ENCODE measurements at places on chromosomes 12 and 14. TPM values are rescaled to one million over a fixed set of nuclear protein-coding genes. Genes with fewer than 3 reads are reported as not detected.

Gene PHC1
- total RNA-seq, result 27.0 TPM

Gene TCTN2
- total RNA-seq, result 9.9 TPM

Gene CLEC2D
- 5.3 TPM for total RNA-seq

- no peaks in the 10 kb centered on the region for H3K27me3 ChIP-seq
- no peak overlapping the region for H3K4me3 ChIP-seq
- H3K27ac ChIP-seq, result peak overlapping the region; percentile 49
- H3K4me1 ChIP-seq, result peaks cover 45% of the 10 kb centered on the region
- peak; percentile 74 for DNase-seq
Measured at GRCh38 chr12:122123051-122123760, 44.6 kb downstream of the MLXIP start.

DNA sequence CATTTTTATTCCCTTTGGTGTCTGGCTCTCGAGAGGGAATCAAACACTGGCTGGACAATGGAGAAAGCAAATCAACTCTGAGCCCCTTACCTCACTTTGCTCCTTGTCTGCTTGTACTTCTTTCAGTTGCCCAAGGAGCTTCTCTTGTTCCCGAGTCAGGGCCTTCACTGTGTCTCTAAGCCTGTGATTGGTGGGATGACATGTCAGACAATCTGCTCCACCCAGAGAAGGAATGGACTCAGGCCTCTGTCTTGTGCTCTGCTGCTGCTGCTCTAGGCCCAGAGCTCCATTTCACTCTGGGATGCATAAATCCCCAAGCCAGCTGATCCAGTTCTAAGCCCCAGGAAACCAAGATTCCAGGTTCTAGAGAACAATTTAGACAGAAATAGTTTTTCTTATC, 7.6 kb downstream of the CALCOCO1 start:
- no peak overlapping the region for H3K27ac ChIP-seq
- no peaks in the 10 kb centered on the region for H3K4me1 ChIP-seq
- peaks cover 47% of the 10 kb centered on the region for H3K36me3 ChIP-seq
- no peak overlapping the region for H3K4me3 ChIP-seq

- no peaks in the 10 kb centered on the region for H3K27me3 ChIP-seq
- H3K36me3 ChIP-seq, result no peaks in the 10 kb centered on the region
- H3K4me3 ChIP-seq, result no peak overlapping the region
- H3K4me1 ChIP-seq, result no peaks in the 10 kb centered on the region
- no peak overlapping the region for H3K27ac ChIP-seq
- DNase-seq, result no peak
Measured at GRCh38 chr12:27319409-27319808, 13.2 kb upstream of the BMAL2 start.

DNA sequence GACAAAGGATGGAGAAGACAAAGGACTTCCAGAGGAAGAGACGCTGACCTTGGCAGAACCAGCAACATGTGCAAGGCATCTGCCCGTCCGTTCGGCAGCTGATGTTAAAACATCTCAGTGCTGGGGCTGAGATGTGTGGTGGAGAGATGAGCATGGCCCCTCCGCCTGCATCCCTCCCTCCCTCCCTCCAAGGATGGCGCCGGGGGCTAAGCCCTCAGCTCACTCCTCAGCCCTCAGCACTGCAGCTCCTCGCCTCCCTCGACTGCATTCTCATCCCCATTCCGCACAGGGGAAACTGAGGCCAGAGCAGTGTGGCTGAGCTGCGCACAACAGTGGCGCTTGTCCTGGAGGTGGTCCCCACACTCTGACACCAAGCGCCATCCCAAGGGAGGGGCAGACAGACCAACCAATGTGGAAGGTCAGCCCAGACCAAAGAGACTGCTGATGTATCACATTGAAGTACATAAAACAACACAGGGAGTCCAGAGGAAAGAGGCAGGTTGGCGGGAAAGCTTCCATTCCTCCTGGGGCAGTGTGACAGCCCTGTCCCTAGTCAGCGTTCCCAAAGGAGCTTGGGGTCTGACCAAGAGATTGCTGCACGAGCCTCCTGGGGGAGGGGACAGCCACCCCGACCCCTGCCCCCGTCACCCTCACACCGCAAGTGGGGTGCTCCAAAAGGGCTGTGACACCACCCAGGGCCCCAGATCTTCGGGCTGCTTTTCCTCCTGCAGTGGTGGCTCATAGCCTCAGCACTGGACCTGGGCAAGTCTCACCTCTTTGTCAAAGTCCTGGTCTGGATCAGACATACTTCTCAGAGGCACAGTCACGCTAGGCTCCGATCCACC, 15.1 kb downstream of the AMN start:
- H3K4me3 ChIP-seq, result no peak overlapping the region
- no peaks in the 10 kb centered on the region for H3K4me1 ChIP-seq
- DNase-seq, result no peak
- no peaks in the 10 kb centered on the region for H3K27me3 ChIP-seq
- H3K36me3 ChIP-seq, result no peaks in the 10 kb centered on the region

Gene PRIMA1
- total RNA-seq, result 0.26 TPM

Gene HSPB8
- 14.8 TPM for total RNA-seq

Gene PTPN6
- total RNA-seq, result 19.4 TPM

DNA sequence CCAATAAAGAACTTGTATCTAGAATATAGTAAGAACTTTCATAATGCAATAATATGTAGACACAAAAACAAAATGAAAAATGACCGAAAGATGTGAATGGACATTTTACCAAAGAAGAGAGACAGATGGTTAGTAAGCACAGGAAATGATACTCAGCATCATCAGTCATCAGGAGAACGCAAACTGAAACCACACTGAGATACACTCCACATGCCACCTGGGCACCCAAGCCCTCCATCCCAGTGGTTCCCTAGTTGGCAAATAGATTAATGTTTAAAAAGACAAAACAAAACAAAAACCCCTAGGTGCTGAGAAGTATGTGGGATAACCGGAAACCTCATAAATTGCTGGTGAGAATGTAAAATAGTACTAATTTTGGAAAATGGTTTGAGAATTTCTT, 26.8 kb upstream of the VPS33A start:
- H3K4me1 ChIP-seq, result no peaks in the 10 kb centered on the region
- H3K27ac ChIP-seq, result no peak overlapping the region
- no peaks in the 10 kb centered on the region for H3K27me3 ChIP-seq
- DNase-seq, result no peak
- H3K4me3 ChIP-seq, result no peak overlapping the region

- H3K27ac ChIP-seq, result no peak overlapping the region
- peaks cover 2% of the 10 kb centered on the region for H3K4me1 ChIP-seq
- no peaks in the 10 kb centered on the region for H3K27me3 ChIP-seq
- H3K4me3 ChIP-seq, result no peak overlapping the region
Measured at GRCh38 chr12:117042171-117042842, 56.9 kb downstream of the TESC start.

DNA sequence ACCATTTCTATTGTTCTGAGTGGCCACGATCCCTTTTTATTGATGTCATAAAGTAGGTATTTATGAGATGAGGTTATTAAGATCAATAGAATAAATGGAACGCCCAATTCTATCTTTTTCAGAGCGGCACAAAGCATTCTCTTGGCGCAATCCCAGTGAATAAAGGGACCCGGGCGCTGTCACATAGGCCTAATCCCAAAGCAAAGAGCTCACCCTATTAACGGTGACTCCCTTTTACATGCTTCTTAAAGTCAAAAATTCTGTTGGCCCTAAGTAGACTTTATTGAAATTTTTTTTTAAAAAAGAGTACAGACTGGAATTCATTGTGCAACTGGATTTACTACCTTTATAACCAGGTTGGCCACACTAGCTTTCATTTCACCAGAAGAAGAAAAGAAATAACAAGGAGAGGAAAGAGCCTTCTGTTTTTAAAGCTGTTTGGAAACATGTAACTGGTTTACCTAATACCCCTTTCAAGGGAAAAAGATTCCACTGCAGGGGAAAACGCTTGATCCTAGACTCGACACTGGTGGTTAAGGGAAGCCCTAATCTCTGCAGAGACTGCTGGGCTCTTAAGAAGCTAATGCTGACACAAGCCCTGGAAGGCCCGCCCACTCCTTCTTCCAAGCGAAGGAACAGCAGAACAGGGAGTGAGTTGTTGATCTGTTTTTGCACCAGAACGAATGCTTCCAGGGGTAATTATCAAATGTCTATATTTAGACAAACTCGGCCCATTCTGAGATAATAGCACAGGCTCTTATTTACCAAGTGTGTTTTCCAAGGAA, 381.2 kb downstream of the BCL11B start:
- H3K4me1 ChIP-seq, result peaks cover 4% of the 10 kb centered on the region
- peak; percentile 17 for DNase-seq
- H3K36me3 ChIP-seq, result no peaks in the 10 kb centered on the region
- no peak overlapping the region for H3K4me3 ChIP-seq

- H3K4me1 ChIP-seq, result peaks cover 17% of the 10 kb centered on the region
- H3K4me3 ChIP-seq, result no peak overlapping the region
- no peaks in the 10 kb centered on the region for H3K27me3 ChIP-seq
Measured at GRCh38 chr14:35408026-35408425, 3.5 kb upstream of the NFKBIA start.
